ENCODE measurements at places on chromosomes 13 and 19.

DNA sequence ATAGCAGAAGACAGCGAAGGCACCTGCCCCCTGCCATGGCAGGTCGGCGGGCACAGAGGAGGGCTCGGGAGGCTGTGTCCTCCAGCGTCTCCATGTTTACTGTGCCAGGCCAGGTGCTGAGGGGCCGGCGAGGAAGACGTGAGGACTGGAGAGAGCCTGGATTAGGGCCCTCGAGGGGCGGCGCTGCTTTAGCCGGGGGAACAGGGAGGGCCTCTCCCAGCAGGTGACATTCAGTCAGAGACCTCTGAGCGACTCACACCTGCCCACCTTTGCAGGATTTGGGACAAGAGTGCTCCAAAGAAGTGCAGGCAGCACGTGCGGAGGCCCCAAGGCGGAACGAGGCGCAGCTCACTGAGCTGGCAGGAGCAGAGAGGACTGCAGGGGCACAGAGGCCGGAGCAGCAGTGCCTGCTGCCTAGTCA is 17.6 kb downstream of the KDM4B start:
- DNase-seq, result no peak

- DNase-seq, result no peak
Observed at GRCh38 chr13:73287831-73288230, 229.0 kb downstream of the KLF5 start.

DNA sequence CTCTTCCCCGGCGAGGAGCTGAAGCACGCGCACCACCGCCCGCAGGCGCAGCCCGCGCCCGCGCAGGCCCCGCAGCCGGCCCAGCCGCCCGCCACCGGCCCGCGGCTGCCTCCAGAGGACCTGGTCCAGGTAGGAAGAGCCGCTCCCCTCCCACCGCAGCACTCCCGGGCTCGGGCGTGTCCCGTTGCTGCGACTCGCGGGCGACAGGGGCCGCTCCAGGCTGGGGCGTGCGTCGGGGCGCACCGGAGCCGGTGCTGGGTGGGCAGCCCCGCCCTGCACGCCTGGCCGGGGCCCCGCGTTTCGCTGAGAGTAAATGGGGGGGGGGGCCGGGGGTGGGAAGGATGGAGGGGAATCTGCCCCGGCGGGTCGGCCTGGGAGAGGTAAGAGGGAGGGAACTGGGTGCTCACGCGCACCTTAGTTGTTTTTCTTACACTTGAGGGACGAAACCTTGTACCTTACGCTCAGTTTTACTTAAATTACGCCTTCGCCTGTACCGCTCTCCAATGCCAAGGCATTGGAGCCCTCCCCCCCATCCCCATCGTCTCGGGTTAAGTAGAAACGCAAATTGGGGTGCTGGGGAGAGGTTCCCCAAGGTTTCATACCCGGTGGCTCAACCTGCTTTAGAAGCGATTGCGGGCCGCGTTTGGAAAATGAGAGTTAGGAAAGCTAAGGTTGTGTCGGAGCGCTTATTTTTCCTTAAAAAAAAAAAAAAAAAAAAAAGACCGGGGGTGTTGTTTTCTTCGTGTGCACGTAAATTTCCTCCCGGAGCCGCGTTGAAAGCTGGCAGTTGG is 850 bp downstream of the KLF5 start:
- peak; percentile 28 for DNase-seq

DNA sequence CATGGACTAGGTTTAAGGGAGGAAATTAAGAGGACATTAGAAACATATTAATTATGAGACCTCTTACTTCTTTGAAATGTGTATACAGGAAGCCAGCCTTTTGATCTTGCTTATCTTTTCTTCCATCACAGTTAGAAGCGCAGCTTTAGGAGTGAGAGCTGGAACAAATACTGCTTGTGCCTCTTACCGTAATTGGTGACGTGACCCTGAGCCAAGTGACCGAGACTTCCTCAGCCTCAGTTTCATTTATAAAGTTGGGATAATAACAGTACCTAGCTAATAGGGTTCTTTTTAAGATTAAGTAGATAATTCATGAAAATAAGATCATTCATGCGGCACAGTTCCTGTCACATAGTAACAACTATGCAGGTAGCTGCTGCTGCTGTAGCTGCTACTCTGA is 18.5 kb downstream of the FREM2 start:
- no peak for DNase-seq

DNA sequence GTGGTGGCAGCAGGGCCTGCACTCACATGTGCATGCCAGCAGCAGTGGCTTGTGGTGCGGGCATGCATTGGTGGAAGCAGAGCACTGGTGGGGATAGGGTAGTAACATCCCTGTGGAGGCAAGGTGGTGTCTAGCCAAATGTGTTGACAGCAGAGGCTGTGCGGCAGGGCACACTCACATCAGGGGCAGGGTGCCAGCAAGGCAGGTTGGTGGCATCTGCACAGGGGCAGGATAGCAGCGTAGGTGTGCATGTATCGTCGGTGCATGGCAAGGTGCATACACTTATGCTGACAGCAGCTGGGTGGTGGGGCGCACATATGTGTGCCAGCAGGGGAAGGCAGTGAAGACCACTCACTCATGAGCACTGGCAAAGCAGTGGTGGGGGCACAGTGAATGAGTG is 211.5 kb upstream of the CSNK1A1L start:
- DNase-seq, result no peak

DNA sequence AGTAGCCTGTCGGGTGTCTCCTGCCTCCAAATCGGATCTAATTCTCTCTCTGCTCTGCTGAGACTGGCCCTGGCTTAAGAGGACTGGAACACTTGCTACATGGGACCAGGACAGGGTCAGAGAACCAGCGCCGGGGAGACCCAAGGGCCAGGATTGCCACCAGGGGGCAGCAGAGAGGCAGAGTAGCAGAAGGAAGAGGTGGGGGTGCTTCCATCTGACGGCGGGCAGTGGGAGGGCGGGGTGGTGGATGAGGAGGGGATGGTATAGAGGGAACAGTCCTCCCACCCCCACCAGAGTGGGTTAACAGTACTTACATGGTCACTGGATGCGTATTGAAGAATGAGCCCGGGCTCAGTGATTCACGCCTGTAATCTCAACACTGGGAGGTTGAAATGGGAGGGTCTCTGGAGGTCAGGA is 11.9 kb downstream of the SELENOW start:
- DNase-seq, result peak; percentile 78
